ENCODE measurements at places on chromosomes 3 and 15.

DNA sequence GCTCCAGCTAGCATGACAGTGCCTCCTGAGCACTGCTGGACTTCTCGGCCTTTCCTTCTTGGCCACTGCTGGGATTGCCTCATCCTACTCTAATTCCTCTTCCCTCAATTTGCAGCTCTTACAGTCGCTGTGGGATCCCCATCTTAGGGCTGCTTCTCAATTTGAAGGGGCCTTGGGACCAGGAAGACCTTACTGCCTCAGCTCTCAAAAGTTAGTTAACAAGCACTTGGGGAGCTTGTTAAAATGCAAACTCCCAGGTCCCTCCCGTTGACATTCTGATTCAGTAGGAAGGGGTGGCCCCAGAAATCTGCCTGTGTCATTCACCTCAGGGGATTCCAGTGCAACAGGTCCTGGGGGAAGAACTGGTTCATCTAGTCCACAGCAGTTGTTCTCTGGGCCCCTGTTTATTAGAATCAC lies 14.8 kb downstream of the BDH1 start:
- no peak for DNase-seq

DNA sequence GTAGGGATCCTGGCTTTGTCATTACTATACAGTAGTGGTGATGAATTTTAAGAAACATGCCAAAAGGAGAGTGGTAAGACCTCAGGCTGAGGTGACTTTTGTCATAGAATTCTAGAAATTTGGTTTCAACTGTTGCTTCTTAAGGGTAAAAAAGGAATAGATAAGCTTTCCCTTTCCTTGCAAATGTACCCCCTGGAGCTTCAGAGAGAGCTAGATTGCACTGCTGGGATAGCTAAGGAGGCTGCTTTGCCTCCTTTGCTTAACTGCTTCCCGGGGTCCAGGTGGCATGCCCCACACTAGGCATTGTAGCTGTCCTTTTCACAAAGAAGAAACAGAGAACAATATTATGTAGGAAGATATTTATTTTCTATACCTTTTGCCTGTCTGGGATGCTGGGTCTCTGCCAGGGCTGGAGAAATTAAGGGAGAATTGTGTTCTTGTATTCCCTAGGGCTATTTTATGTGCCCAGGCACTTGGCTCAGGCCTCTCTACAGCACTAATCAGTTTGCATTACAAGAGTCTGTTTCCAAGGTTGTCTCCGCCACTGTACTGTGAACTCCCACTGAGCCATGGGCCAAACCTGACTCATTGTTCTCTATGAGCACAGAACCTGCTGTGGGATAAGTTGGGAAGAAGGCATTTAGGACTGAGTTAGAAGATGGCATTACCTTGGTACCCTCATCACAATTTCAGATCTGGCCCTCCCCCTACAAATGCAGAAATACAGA lies 460.0 kb downstream of the PDCD6IP start:
- no peak for DNase-seq

DNA sequence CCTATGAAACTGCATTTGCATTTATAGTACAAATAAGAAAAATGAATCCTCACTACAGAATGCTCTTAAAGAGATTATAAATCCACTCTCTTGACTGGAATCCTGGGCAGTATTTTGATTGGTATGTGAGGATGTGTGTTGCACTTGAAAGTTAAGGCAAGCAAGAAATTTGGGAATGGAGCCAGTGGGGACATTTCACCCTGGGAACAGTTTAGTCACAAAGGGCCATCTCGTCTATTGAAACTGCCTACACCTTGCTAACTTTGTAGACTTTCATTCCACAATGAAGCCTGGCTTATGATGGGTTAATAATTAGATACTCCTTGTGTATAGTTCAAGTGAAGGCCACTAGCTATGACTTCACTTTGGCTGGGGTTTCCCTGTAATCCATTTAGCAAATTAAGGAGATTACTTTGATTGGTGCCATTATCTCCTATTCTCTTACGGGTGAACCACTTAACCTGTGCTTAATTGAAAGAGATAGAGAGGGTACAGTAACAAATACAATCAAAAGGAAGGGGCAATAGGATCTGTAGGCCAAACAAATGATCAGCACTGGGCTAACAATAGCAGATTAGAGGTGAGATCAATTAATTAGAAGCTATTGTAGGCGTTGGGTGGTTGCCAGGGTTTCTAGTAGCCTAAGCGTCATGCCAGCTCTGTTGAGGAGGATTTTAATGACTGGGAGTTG lies 146.9 kb upstream of the RARB start:
- DNase-seq = no peak

- no peak for DNase-seq
Measured at GRCh38 chr3:71432044-71432975, 151.2 kb downstream of the FOXP1 start.

GRCh38 chr15:101052031-101052620 lies 133.0 kb downstream of the LRRK1 start:
- DNase-seq = no peak
